ENCODE measurements at places on chromosomes 12 and 14.
A peak's percentile ranks its signal among the peaks of the same experiment; 100 is the strongest.

DNA sequence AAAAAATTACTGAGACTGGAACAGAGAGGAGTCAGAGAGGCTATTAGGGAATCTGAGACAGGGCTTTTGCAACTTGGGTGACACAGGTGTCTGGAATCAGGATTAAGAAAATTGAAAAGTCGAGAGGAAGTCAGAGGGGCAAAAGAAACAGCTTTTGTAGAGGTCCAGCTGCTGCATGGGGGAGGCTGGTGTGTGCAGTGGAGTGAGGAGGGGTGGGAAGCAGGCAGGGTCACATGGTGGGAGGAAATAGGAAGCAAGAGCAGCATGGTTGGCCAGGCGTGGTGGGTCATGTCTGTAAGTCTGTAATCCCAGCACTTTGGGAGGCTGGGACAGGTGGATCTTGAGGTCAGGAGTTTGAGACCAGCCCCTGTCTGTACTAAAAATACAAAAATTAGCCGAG is 69.7 kb upstream of the VRK1 start:
- DNase-seq, result no peak

GRCh38 chr12:71445071-71445470 is 5.5 kb downstream of the LGR5 start:
- no peak for DNase-seq

GRCh38 chr12:991350-992333 is 619 bp downstream of the ERC1 start:
- no peak for DNase-seq

GRCh38 chr12:106386813-106387535 is 29.4 kb downstream of the POLR3B start:
- DNase-seq, result peak; percentile 47

- no peak for DNase-seq
Measured at GRCh38 chr12:28869197-28869596, 279.9 kb upstream of the FAR2 start.

GRCh38 chr12:104719700-104720338 is 238.3 kb downstream of the SLC41A2 start:
- no peak for DNase-seq

GRCh38 chr12:62297321-62297720 is 37.1 kb downstream of the USP15 start:
- DNase-seq, result no peak

- DNase-seq, result no peak
Measured at GRCh38 chr14:57707219-57707618, 158.7 kb downstream of the SLC35F4 start.

DNA sequence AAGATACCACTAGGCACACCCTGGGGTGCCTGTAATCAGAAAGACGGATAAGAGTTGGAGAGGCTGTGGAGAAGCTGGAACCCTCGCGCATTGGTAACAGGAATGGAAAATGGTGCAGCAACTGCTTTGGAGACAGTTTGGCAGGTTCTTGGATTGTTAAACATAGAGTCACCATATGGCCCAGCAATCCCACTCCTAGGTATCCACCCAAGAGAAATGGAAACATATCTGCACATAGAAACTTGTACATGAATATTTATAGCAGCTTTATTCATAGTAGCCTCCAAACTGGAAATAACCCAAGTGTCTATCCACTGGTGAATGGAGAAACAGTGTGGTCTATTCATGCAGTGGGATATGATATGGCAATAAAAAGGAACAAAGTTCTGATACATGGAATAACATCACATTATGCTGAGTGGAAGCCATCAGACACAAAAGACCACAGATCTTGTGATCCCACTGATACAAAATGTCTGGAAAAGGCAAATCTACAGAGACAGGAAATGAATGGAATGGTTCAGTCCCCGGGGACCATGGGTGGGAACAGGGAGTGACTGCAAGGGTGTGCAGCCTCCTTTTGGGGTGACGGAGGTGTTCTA is 45.4 kb downstream of the JAG2 start:
- DNase-seq, result no peak

DNA sequence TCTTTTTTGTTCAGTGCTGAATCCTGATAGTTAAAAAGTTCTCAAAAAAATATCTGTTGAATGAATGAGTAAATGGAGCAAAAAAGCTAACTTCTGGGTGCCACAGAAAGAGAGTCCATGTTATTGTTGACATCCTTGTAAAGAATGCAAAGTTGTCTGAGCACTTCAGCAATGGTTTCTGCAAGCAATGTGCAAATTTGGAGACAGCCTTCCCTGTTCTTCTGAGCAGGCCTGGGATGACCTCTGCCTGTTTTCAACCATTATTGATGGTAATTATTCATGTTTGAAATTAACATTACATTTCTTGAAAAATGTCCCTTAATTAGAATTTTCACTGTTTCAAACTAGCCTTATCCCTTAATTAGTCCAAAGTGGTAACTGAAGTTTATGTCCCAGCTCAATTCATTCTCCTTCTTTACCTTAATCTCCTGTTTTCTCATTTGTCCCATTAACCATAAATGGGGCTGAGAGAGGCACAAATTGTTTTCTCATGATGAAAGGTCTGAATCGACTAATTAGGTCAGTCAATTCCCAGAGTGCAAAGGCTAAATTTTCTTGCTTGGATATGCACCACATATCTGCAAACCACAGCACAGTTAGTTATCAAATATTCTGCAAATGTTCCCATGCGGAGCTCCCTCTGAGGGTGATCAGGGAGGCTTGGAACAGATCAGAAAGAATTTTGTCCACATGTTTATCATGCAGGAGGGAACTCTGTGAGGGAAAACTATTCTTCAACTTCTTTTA is 139.4 kb upstream of the KRR1 start:
- DNase-seq, result no peak

DNA sequence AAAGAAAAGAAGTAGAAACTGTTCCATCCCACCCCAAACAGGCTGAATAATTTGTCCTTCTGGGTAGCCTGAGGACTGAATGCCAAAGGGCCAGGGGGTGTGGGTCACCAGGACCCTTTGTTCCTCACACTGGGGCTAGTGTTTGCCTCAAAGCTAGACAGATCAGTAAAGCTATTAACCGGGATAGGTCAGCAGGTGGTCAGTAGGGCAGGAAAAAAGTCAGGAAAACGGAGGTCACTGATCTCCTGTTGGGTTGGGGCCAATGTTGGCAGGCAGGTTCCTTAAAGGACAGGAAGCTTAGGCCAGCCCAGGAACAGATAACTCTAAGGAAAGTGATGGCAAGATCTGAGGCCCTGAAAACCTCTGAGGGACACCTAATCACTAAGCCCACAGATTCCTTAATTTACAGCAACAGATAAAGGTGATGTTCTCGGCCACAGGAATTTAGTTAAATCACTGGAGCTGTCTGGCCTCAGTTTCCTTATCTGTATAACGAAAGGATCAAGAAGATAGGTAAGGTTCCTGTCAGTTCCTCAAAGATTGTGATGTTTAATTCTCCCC is 22.7 kb upstream of the TMPO start:
- DNase-seq, result no peak

- no peak for DNase-seq
Measured at GRCh38 chr12:60035835-60036234, 440.0 kb downstream of the SLC16A7 start.

- no peak for DNase-seq
Measured at GRCh38 chr12:98574110-98574509, 19.4 kb upstream of the SLC25A3 start.

GRCh38 chr12:25960961-25961360 is 2.5 kb downstream of the RASSF8 start:
- DNase-seq, result no peak

DNA sequence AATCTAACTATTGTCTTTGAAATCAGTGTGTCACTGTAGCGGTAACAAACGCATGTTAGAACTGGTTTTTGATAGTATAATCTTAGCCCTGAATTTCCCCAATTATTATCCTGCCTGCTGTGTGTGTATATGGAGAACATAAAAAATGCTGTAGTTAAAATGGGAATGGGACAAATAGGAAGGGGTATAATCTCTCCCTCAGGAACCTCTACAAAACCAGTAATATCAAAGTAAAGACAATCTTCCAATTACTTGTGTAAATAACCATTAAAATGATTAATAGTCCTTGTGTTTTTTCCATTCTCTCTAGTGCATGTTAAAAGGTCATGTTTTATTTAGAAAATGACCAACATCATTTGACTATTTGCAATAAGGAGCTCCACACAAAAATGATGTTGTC is 200.1 kb upstream of the TMTC1 start:
- no peak for DNase-seq

DNA sequence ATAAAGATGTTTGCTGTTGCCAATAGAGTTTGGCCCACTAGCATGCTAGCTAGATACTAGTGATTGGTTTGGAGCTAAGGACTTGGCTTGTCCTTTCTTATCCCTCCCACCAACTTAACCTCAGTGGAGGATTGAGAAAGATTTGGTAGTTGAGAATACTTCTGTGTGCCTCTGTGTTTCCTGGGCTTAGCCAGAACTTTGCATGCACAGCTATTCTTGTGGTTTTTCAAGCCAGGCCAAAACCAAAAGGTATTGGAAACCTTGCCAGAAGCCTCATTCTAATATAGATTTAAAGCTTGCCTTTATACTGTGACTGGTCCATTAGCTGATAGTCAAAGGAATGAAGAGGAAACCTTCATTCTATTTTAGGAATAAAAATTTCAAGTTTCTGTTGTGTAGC is 188.5 kb downstream of the CCDC91 start:
- no peak for DNase-seq

GRCh38 chr12:88253371-88253978 is 111.4 kb downstream of the TMTC3 start:
- DNase-seq, result no peak

- peak; percentile 79 for DNase-seq
Measured at GRCh38 chr14:100384819-100385813, 62.0 kb downstream of the SLC25A47 start.

- no peak for DNase-seq
Measured at GRCh38 chr14:68658029-68658509, 134.8 kb downstream of the ZFP36L1 start.

DNA sequence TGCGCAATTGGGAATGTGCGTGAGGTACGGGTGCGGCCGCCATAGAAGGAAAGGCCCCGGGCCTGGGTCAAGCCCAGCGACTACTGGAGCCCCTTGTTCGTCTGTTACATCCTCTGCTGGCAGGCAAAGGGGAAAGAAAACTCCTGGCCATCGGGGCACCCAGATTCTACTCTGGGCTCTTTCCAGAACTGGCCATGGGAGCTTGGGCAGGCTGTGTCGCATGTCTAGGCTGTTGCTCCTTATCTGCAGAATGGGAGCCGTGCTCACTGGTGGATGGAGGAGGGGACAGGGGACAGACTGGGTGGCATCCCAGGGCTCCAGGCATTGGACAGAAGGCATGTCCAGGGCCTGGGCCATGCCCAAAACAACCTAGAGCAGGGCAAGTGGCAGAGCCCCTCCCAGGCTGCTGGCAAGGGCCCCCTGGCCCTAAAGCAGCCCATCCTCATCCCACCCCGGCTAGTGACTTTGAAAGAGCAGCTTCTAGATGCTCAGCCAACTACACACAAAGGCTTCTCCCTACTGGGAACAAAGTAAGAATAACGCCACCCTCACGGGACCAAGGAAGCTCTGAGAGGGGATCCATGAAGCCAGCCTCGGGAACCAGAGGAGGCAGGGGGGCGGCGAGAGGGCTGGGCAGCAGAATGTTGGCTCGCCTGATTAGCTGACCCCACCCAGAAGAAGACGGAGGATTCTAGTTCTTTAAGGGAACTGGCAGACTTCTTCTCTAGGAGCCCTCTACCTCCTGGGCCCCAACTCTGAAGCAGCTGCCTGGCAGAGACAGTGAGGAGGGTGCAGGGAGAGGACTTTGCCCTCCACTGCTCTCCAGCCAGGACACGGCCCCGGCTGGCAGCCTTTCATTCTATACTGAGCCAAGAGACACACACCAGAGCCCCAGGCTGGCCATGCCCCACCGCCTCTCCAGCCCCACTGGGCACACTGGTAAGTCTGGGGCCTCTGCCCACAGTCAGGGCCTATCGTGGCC is 96.8 kb downstream of the SINHCAF start:
- DNase-seq, result no peak

DNA sequence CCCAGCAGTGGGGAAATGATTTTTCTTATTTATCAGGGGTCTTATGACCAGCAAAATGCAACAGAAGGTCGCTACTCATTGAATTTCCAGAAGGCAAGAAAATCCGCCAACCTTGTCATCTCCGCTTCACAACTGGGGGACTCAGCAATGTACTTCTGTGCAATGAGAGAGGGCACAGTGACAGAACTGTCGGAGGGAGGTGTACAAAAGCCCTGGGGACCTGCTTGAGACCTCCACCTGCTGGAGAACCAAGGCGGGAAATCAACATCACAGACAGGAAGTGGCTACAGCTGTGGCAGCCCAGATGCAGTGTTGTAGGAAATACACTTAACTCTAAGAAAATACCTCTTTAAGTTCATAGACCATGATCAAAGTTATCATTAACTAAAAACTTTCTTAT is 250.9 kb upstream of the OR4E1 start:
- DNase-seq, result no peak

GRCh38 chr12:68833508-68833907 is 25.5 kb downstream of the MDM2 start:
- no peak for DNase-seq

DNA sequence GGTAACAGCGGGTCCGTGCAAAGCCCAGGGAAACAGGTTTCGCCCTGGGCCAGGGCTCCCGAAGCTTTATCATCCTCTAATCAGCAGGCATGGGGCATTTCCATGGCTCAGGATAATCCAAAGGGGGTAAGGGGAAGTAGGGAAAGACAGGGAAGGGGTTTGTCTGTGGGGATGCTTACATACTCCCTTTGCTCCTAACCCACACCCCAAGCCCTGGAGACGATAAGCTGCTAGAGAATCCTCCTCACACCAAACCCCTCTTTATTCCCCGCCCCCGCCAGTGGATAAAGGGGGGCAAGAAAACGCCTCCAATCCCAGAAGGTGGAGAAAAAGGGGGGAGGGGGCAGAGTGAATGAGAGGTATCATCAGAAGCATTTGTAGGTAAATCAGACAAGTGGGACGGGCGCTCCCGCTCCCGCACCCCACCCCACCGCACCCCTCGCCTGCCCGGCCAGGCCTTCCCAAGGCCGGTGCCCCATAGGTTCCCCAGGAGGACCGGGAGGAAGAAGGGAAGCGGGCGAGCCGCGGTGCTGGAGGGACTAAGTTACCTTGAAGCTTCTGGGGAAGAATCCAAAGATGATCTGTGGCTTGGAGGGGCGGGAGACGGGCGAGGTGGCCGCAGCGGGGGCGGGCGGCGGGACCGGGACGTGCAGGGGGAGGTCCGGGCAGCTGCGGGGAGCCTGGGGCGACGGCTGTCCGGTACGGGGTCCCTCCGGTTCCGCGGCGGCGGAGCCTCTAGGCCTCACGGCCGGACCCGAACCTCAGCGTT is 762 bp downstream of the PPP2R5E start:
- DNase-seq, result no peak

DNA sequence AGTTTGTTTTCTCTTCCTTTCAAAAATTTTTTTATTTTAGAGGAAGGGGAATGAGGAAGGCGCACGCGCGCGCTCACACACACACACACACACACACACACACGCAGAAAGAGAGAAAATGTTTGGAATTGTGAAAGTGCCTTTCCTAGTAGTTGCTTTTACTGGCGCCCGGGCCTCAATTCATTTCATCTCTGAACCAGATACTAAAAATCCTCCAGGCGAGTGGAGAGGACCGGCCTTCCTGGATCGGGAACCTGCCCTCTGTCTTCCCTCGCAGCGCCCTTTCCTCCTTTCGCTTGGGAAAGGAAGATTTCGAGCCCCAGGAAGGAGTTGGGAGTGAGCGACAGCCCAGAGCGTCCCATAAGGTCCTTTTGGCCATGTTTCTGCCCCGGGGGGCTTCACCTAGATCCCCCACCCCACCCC is 7.8 kb upstream of the TBX3 start:
- DNase-seq, result no peak
